ENCODE measurements at places on chromosomes 4 and X. TPM values are rescaled to one million over a fixed set of nuclear protein-coding genes. Genes with fewer than 3 reads are reported as not detected.

DNA sequence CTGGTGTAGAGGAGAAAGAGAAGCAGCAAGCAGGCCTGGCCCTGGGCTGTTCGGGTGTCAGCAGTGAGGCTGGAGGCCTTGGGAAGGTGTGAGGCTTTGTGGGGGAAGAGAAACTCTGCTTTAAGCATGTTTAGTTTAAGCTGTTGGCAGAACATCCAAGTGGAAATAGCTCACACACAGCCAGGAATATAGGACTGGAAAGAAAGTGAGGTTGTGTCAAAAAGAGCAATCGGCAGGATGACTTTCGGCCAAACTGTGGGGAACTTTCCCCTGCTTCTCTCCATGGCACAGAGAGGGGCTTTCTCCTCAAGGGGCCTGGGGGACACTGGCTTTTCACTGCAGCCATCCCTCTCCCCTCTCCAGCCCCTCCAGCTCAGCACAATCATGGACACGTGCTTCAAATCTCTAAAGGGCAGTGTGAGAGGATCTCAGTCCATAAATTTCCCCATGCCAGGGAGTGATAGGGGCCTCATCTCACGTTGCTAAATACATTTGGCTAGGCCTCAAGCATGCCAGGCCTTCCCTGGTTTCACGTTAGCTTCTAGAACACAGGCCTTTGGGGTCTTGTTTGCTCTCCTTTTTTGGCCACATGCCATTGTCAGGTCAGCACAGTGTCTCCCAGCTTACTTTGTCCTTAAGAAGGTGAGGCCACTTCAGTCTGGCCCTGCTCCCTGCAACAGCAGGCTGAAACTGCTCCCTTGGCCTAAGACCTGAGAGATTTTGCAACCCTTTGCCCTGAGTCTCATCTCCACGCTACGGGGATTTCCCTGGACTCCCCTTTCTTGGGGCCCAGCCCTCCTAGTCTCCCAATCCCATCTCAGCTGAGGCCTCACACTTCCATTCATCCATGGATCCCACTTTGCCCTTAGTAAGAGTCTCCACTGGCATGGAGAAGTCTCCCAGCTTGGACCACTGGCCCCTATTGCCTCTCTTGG is 8.3 kb upstream of the CITED1 start:
- DNase-seq: no peak

Gene TACC3
- 16.0 TPM for total RNA-seq

- DNase-seq: no peak
Observed at GRCh38 chr4:167003326-167003725, 231.0 kb downstream of the SPOCK3 start.

GRCh38 chr4:66606908-66607307 is 936.6 kb upstream of the EPHA5 start:
- no peak for DNase-seq

Gene TRIM2
- 28.7 TPM for total RNA-seq

Gene RBMX2
- total RNA-seq: 12.8 TPM

- no peak for DNase-seq
Observed at GRCh38 chr4:87985097-87985886, 9.8 kb downstream of the SPP1 start.

Gene RNF175
- total RNA-seq: 2.2 TPM

DNA sequence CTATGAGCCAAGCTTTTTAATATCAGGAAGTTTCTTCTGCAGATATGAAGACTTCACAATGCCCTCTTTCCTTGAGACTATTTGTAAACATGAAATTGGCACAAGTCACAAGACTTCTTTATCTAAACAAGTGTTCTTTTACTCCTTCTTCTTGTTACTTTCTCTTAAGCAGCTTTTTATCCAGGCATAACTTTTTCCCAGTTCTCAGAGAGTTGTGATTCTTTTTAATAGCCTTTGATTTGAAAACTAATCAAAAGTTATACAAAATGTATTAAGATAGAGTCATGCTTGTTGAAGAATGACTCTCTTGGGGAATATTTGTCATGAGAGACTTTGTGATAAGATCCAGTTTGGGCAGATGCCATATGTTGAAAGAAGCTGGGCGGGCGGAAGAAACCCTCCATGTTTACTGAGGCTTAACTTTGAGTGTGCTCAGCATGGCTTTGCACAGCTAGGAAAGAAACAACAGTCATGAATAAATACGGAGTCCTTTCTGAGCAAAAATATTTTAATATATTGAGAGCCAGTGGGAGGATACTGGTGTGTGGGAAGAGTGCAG is 39.3 kb downstream of the SYTL5 start:
- DNase-seq: no peak

DNA sequence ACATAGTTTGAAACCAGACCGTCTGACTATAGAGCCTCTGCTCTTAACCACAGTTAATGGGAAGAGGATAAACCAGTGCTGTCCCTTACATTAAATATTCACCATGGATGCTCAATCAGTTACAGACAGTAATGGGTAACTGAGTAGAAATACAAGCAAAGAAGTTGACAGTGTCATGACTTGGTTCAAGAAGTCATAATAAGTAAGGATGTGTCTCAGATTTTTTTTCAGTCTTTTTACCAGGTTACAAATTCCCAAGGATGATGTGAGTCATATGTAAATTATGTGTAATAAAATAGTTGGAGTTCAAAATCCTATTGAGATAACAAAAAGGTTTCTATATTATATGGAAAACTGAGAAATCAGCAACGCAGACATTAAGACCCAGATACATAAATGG is 31.1 kb downstream of the ZCCHC4 start:
- DNase-seq: no peak

DNA sequence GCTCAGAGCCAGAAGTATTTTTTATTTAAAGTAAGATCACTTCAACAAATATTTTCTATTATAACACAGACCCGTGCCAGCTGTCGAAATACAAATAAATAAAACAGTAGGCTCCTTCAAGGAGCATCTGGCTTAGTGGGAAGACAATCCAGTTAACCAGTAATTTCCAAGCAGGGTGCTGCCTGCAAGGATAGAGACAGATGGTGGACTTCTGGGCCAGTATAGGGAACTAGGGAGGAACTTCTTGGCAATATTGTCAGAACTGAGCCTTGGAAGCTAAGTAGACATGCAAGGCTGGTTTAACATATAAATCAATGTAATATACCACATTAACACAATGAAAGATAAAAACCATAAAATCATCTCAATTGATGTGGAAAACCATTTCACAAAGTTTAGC is 17.0 kb upstream of the MTMR1 start:
- no peak for DNase-seq

- no peak for DNase-seq
Observed at GRCh38 chr4:47031751-47032404, 511 bp downstream of the GABRB1 start.

- no peak for DNase-seq
Observed at GRCh38 chr4:145859926-145860325, 78.7 kb downstream of the ZNF827 start.

Gene SNCA
- total RNA-seq: 27.3 TPM

Gene GPRIN3
- total RNA-seq: 6.1 TPM

GRCh38 chr4:85901500-85901899 is 426.6 kb downstream of the ARHGAP24 start:
- DNase-seq: no peak

GRCh38 chr4:2047031-2047660 is 12.0 kb upstream of the NAT8L start:
- peak; percentile 47 for DNase-seq

Gene KIAA1210
- total RNA-seq: not detected

- DNase-seq: no peak
Observed at GRCh38 chrX:16963216-16963615, 16.8 kb downstream of the REPS2 start.

DNA sequence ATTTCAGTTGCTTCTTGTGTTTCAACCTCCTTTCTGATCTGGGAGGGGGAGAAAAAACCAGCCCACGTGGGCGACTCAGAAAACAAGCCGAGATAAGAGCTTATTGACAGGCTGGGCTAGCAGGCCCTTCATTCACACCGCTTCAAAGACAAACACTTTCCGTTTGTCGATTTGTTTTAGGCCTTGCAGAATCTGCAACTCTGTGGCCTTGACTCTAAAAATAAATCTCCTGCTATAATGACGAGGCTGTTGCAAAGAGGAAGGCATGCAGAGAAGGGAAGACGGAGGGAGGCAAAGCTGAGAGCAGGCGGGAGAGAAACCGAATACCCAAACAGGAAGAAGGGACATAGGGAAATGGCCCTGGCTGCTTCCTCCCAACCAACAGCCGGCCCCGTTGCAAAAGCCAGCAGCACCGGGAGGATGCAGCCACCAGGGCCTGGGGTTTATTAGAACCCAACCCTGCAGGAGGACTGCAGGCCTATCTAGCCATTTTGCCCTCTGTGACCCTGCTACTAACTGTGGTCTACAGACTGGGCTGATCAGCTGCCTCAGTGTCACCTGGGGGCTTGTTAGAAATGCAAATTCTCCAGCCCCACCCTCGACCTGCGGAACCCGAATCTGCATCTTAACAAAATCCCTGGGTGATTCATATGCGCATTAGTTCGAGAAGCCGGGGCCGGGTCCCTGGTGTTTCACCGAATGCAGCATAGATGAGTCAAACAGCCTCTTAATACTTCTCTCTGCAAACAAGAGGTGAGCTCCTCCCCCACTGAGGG is 325.5 kb downstream of the BCOR start:
- no peak for DNase-seq

GRCh38 chr4:128684016-128684415 is 125.5 kb upstream of the JADE1 start:
- DNase-seq: no peak

Gene PNMA5
- not detected for total RNA-seq

DNA sequence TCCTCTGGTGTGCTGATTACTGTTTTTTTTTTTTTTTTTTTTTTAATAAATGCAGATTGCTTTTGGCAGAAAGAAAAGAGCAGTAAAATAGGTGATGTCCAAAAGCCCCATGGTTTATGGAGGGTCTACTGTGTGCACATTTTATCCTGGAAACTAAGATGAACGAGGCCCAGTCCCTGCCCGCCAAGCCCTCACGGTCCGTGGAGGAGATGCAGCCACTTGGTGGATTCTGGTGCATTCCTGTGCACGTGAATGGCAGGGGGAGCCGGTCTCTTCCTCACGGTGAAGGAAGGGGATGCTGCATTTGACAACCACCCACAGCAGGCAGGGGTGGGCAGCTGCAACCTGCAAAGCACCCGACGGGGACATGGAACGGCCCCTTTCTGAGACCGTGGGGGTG is 100.2 kb upstream of the AFAP1 start:
- DNase-seq: no peak

Data from vagina (tissue), 2 donors.